ENCODE measurements at places on chromosomes 5 and 9.

DNA sequence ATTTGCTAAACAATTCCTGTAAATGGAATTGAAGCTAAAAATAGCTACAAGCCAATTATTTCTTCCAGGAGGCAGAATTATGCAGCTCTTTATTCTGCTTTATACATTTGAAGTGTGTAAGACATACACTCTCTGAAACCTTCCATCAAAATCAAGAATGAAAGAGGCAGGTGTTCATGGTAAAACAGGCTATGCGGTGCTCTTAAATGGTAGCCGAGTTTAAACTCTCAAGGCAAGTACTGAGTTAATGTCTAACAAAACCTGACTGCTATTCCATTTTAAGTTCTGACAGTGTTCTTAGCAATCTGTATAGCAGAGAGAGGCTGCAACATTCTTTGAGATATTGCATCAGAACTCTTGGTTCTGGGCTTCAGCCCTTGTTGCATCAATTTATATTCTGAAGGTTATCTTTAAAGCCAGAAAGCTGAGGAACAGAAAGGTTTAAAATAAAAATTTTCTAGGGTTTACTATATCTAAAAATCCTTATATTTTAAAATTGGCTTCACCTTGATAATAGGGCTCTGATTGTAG is 248.3 kb upstream of the CCNG1 start:
- no peak for DNase-seq

DNA sequence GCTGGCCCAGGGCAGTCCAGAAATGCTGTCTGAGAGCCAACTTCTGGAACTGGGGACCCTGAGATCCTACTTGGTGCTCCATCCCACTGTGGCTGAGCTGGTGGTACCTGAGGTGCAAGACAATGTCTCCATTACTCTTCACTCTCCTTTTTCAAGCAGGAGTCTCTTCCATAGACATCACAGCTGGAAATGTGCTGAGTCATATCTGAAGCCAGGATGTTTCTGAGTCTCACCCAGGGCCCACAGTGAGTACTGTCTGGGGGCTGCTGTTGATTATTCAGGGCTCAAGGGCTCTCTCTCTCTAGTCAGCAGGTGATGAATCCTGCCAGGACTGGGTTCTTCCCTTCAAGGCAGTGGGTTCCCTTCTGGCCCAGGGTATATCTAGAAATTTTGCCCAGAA is 145.2 kb upstream of the TAS2R1 start:
- peak; percentile 31 for DNase-seq

GRCh38 chr5:126031989-126032716 is 391.1 kb upstream of the GRAMD2B start:
- no peak for DNase-seq

GRCh38 chr9:109907400-109907799 is 127.4 kb downstream of the PALM2AKAP2 start:
- DNase-seq: no peak

DNA sequence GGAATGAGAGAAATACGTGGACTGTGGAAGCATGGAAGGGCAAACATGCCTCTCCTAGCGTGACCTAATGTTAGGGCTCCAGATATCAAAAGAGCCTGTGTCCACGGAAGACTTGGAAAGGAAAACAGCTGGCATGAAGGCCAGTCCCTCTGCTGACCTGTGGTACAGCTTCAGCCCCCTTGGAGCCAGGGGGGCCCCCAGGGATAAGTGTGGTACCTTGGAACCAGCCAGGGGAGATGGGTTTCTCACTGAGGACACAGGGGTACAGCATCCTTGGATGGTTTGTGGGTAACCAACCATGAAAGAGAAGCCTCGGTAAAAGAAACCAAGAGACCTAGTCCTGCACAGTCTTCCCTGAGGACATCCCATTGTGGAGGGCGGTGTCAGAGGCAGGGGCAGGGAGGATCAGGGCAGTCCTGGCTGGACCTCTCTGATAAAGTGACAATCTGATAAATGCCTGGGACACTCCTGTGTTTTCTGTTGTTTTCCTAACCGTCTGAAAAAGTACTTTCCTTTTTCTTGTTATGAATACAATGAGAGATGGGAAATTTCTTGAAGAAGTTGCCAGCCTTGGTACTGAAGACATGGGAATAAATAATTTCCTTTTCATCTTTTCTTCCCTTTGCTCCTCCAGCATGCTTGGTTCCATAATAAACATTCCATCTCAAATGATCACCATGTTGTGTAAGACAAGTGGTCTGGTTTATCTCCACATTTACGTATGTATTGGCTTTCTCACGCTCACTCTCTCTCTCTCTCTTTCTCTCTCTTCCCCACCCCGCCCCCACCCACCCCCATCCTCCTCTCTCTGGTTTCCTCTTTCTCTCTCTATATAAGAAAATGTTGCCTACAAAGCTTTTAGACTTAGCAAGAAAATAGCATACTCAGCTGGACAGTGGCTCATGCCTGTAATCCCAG is 102.1 kb downstream of the SUSD1 start:
- DNase-seq: peak; percentile 83

- no peak for DNase-seq
These were observed 68.1 kb downstream of the YIPF5 start for GRCh38 chr5:144102361-144102760.

DNA sequence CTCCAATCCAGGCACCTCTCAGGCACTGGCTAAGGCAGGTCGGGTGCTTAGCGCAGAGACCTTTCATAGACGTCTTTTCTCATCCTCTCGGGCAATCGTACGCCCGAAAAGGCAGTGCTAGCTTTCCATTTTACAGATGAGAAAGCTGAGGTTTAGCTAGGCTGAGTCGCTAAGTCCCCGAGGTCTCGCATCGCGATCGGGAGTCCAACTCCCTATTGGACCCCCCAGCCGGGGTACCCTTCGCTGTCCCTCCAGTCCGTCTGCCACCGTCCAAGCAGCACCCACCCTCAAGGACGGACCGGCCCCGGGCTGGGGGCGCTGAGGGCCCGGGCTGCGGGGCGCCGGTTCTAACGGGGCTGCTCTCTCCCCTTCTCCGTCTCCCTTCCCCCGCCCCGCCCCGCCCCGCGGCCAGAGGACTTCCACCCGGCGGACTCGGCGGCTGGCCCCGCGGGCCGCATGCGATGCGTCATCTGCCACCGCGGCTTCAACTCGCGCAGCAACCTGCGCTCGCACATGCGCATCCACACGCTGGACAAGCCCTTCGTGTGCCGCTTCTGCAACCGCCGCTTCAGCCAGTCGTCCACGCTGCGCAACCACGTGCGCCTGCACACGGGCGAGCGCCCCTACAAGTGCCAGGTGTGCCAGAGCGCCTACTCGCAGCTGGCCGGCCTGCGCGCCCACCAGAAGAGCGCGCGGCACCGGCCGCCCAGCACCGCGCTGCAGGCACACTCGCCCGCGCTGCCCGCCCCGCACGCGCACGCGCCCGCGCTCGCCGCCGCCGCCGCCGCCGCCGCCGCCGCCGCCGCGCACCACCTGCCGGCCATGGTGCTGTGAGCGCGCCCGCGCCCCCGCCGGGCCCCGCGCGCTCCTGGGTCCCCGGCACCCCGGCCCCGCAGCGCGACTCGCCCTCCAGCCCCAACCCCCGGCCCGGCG is 12.5 kb upstream of the EXOSC2 start:
- peak; percentile 87 for DNase-seq

- DNase-seq: peak; percentile 33
These were observed 1037.0 kb downstream of the NR2F1-AS1 start for GRCh38 chr5:92544036-92544435.

DNA sequence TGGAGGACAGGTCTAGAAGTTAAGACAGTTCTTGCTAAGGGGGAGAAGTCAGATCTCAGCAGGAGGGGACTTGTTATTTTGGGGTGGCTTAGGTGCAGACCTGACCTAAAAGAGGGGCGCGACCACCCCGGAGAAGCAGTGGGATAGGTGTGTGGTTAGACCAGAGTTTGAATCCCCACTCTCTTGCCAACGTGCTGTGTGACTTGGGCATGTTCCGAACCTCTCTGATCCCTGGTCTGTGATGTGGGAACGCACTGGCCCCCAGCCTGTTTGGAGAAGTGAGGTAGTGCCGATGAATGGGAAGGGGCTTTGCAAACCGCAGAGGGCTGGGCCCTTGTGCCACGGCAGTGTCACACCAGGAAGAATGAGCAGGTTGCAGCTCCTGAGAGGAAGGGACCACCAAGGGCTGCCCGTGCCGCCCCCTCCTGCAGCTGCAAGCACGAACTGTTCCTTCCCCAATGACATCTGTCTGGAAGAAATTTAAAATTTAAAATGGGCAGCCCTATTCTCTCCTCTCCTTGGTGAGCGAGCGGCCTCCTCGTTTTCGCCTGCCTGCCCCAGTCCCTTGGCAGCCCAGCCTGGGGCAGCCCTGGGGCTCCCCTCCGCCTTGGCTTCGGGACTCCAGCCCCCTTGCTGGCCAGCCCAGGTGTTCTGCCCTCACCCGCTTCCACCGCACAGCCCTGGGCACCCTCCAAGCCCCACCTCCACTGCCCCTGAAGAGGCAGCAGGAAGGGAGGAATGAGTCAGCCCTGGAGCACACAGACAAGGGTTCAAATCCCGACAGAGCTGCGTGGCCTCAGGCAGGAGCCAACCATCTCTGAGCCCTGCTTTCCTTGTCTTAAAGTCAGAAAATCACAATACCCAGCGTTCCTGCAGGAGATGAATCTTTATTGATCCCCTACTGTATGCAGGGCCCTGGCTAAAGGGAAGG is 1.6 kb downstream of the FIBCD1 start:
- no peak for DNase-seq

- DNase-seq: no peak
These were observed 36.2 kb upstream of the OR2S2 start for GRCh38 chr9:35993976-35994720.

DNA sequence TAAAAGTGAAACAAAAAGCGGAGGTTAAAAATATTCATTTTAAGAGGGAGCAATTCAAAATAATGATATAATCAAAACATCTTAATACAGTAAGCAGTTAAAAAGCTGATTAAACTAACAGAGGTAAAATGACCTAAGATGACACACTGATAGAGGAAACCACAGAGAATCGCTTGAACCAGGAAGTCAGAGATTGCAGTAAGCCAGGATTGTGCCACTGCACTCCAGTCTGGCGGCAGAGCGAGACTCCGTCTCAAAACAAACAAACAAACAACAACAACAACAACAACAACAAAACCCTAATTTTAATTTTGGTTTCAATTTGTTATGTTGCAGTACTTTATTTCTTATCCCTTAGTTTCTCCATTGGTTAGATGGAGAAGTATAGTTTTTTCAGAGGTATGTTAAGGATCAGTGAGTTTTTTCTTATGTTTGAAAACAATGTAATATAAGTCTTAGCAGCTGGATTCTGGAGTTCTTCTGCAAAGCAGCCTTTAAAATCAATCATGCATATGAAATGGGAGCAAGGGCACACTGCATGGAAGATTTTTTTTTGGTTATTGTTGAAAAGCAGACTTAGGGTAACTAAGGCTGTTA is 58.5 kb downstream of the MLANA start:
- peak; percentile 28 for DNase-seq

- no peak for DNase-seq
These were observed 38.9 kb downstream of the SERINC5 start for GRCh38 chr5:80216753-80217596.

DNA sequence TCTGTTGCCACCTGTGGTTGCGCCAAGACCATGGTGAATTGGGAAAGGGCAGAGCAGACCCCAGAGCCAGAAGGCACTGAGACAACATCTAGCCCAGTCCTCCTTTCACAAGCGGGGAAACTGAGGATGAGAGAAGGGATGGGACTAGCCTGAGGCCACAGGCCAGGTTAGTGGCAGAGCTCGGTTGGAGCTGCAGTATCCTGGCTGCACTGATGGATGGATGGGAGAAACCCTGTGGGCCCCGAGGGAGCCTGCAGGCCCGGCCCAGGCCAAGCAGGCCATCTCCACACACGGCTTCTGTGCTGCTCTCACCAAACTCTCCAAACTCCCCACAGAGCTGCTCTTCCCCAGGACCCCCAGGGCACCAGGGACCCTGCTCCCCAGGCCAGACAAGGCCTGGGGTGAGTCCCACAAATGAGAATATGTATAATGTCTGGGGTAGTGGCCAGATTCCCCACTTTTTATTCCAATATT is 60.2 kb downstream of the TSTD2 start:
- DNase-seq: no peak

GRCh38 chr9:94952565-94953373 is 226.3 kb downstream of the AOPEP start:
- no peak for DNase-seq

DNA sequence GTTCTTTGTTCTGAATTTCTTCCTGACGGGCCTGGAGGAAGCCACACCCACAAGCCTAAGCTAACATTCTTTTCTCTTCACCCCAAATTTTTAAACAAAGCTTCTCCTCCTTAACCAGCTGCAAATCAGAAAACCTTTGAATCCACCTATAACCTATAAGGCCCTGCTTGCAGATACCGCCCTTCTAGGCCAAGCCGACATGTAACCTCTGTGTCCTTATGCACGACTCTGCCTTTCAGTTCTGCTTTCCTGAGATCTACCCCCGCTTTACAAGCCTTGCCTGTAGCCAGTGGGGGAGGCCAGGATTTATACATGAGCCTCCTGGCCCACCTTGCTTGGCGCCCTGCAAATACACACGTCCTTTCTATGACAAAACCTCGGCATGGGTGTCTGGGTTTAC is 19.3 kb downstream of the BRD9 start:
- DNase-seq: no peak

DNA sequence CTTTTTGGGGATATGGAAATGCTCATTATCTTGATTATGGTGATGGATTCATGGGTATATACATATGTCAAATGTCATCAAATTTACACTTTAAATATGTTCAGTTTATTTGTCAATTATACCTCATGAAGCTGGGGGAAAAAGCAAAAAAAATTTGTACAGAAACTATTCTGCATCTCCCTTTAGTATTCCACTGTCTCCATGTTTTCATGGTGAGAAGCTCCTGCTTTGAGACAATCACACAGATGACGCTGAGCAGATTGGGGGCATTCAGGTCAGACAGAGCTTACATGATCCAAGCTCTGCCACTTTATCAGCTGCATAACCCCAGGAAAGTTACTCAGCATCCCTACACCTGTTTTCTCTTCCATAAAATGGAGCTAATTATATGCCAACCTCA is 101.5 kb downstream of the PLPPR1 start:
- no peak for DNase-seq

- no peak for DNase-seq
These were observed 156.4 kb upstream of the ADAMTS16 start for GRCh38 chr5:4983701-4984100.

GRCh38 chr9:108850293-108850897 is 5.4 kb downstream of the ACTL7B start:
- peak; percentile 36 for DNase-seq

GRCh38 chr5:64865662-64866061 is 96.9 kb downstream of the CWC27 start:
- no peak for DNase-seq

- DNase-seq: no peak
These were observed 826 bp downstream of the PAIP1 start for GRCh38 chr5:43555895-43556606.

GRCh38 chr5:124157320-124157719 is 589.1 kb downstream of the ZNF608 start:
- DNase-seq: no peak

- DNase-seq: no peak
These were observed 58.7 kb upstream of the DMRT3 start for GRCh38 chr9:917730-918129.
